Ascending aorta (tissue), 2 donors: ENCODE measurements at places on chromosomes 2 and 18.

DNA sequence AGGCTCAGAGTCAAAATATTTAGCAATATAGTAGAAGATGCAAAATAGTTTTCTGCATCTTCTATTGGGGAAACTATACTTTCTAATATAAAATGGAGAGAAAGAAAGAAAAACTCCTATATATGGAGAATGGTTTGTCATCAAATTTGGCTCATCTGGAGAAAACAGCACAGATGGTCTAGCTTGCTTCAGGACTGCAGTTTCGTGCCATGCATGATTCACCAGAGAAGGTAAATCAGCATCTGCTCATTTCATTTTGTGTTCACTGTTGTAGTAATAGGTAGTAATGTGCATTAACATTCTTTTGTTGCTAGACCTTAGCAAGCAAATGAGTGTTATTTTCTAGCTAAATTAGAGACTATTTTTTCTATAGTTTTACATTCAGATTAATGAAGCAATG lies 179.0 kb downstream of the ASXL3 start:
- DNase-seq = no peak

DNA sequence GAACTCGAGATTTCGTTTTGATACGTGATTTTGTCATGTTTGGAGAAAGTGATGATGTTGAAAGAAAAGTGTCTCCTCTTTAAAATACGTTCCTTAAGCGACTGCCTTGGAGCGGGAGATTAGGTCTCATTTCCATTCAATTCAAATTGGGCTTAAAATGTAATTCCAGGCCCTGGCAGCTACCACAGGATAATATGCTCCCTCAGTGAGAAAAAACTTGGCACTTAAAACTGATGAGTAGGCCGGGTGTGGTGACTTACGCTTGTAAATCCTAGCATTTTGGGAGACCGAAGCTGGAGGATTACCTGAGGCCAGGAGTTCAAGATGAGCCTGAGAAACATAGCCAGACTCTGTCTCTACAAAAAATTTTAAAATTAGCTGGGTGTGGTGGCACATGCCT lies 146.3 kb upstream of the L3MBTL4 start:
- DNase-seq = no peak

- no peak for DNase-seq
These were observed 207.3 kb downstream of the SS18 start for GRCh38 chr18:25883091-25883490.

GRCh38 chr18:42931491-42931890 lies 184.0 kb downstream of the RIT2 start:
- DNase-seq = no peak

GRCh38 chr18:26772691-26773090 lies 92.8 kb downstream of the AQP4 start:
- DNase-seq = no peak
